Spinal cord (tissue), 10 donors: ENCODE measurements at places on chromosomes 2 and 18. TPM values are rescaled to one million over a fixed set of nuclear protein-coding genes. Genes with fewer than 3 reads are reported as not detected.

DNA sequence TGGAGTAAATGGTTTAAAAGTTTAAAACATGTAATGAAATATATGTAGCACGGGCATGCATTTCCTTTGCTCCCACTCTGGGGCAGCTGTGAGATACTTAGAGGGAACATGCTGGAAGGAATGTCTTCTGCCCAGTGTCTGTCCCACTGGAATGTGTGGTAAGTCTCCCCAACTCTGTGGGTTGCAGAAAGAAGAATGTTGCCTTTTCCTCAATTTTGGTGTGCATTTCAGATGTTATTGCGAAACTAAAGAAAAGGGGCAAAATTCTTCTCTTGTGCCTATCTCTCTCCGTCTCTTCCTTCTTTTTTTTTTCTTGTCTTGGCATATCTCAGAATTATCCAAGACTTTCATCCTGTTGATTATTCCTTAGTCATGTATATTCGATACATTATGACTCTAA lies 201.1 kb downstream of the SH3RF3 start:
- DNase-seq = no peak

GRCh38 chr2:203399031-203399430 lies 70.8 kb downstream of the ABI2 start:
- DNase-seq = no peak

DNA sequence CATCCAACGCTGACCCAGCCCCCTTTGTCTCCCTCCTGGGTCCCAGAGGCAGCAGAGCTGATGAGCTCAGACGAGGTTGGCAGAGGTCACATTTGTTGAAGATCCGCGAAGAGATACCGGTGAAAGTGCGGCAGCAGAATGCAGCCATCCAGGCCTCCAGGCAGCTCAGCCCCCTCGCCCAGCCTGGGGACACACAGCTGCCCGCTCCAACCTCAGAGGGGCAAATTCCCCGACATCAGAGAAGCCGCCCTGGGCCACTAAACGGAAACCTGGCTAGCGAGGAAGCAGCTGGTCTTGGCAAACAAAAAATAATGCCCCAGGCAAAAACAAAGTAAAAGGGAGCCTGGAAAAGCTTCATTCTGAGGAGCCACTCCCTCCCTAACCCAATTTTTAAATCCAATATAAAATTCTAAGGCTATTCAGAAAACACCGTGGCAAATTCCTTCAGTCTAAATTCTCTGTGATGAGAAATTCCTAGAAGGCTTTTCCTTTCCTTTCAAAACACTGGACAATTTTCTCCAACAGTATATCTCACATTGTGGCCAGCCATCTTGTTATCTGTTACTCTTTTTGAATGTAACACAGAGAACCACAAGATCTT lies 262.4 kb downstream of the SS18 start:
- DNase-seq = peak; percentile 39

DNA sequence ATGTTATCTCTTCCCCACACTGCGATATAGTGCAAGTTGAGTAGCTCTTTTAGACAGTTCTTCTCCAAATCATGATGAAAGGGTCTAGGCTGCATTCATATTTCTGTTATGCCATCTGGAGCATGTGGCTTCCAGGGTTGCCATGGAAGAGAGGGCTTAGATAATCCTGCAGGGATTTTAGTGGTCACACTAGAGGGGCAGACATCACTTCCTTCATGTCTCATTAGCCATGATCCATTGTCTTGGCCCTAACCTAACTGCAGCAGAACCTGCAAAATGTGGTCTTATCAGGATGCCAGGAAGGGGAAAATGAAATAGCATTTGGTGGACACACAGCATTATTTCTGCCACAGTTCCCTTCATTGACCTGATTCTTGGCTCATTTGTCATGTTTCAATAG lies 83.1 kb downstream of the ADAM23 start:
- no peak for DNase-seq

DNA sequence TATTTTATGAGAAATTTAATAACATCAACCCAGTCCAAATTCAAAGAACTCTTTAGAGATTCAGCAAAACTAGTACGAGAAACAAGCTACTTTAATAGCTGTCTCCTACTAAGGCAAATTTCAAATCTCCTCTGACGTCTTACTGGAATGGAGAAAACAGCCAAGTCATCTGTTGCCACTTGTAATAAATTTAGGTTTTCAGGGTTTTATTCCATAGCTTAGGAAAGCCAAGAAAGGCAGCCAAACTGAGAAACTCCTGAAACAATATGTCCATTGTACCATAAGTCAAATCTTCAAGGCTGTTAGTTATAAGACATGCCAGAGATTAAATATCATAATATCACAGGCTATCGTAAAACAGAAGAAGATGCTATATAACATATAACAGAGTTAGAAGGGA lies 524.6 kb upstream of the SETBP1 start:
- no peak for DNase-seq

- no peak for DNase-seq
Measured at GRCh38 chr18:376311-376710, 108.5 kb upstream of the THOC1 start.

The FAM124B gene
- polyA plus RNA-seq = 6.7 TPM

The HOXD13 gene
- not detected for polyA plus RNA-seq

The GPR55 gene
- 0.08 TPM for polyA plus RNA-seq
